ENCODE measurements at places on chromosomes 16 and 17.
A peak's percentile ranks its signal among the peaks of the same experiment; 100 is the strongest.

DNA sequence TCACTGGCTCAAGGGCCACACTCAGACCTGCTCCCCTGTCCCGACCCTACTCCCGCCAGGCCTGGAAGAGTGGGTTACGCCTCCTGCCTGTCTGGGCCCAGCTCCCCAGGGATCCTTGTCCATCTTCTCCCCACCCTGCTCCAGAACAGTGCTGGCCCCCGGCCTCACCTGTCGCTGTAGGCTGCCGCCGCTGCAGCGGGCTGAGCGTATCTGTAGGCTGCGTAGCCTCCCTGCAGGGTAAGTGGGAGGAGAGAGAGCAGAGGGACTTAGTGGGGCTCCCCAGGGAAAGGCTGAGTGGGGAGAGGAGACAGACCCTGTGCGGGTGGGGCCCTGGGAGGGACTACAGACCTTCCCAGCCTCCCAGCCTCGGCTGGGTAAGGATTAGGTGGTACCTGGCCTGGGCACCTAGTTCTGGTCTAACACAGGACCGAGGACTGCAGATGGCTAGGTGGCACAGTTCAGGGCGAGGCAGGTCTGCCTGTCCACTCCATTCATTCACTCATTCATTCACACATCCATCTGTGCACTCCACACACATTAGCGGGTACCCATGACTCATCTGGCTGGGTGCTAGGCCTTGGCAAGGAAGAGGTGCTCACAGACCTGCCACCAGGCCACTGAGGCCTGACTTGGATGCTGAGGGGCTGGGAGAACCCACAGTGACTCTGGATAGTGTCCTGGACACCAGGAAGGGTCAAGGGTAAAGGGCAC, 20.9 kb downstream of the ENGASE start:
- DNase-seq = no peak

DNA sequence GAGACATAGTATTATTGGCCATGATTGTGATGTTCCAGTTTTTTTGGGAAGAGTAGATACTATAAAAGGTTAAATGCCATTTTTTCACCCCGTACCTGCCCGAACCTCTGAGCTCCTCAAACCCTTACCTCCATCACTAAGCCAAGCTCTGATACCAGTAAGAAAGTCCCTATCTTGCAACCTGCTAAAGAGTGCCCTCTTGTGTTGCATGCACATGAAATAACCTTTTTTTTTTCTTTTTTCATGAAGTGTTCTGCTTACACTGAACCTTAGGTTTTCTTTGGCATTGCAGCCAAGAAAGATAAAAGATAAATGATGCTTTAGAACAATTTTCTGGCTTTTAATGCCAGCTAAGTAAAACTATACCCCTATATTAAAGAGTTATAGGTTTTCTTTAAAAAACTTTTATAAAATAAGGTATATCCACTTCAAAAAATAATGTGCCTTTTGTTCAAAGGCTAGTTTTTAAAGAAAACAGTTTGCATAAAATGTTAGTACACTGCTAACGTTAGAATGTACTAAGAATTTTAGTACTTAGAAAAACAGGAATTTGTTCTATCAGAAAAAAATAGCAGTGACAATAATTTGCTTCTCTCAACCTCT, 295.3 kb upstream of the PMFBP1 start:
- DNase-seq = peak; percentile 11

GRCh38 chr17:17737961-17738894, 57.0 kb downstream of the RAI1 start:
- DNase-seq = no peak

- DNase-seq = peak; percentile 85
Measured at GRCh38 chr17:78168903-78169793, 767 bp downstream of the SYNGR2 start.

DNA sequence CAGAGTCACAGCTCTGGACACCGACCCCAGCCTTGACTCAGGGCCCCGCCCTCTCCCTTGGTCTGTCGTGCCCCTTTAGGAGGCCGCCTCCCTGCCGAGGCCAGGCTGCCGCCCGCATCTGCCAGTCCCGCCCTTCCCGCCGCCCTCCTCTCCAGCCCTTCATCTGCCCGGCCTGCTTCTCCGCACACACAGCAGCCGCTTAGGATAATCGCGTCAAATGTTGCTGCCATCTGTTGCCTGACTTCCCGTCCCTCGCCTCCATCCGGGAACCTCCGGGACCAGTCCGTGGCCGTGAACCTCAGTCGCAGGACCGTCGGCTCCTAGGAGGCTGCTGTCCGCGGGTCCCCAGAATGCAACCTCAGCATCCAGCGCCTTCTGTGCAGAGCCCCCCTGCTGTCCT, 11.9 kb downstream of the GSE1 start:
- no peak for DNase-seq

DNA sequence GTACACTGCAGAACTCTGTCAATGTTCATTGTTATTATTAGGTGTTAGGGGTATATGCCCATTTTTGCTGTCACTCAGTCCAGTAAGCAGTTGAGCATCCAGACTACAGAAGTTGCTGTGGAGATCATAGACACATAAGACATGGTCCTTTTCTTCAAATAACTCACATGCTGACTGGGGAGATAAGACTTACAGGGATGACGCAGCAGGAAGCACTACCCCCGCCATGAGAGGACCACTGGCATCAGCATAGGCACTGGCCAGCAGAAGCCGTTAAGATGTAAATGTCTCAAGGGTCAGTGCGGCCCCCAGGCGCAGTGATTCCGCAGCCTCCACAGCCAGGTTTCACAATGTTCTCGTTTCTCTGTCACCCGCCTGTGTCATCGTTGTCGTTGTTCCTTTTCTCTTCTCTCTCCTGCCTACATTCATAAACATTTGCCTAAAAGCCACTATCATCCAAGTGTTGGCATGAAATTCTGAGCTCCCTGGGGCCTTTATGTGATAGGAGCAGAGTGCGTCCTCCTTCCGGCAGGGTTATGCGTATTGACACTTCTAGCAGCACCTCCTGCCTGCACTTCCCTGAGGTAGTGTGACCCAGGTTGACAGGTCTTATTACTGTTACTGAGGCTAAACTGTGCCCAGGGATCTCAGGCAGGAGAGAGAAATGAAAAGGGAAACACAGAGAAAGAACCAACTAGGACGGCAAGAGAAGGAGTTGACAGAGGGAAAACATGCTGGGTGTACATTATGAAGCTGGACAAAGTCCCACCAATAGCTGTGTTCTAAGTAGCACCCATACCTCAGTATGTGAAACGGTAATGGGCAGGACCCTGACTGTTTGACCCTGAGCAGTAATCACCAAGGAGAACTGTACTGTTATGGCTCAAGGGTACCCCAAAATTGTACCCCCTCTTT, 17.9 kb downstream of the TANGO6 start:
- no peak for DNase-seq

GRCh38 chr16:88891083-88891482, 24.6 kb upstream of the PABPN1L start:
- DNase-seq = no peak

GRCh38 chr17:70675070-70675590, 505.8 kb downstream of the KCNJ2 start:
- no peak for DNase-seq

- no peak for DNase-seq
Measured at GRCh38 chr17:80353718-80354275, 61.2 kb upstream of the ENDOV start.

DNA sequence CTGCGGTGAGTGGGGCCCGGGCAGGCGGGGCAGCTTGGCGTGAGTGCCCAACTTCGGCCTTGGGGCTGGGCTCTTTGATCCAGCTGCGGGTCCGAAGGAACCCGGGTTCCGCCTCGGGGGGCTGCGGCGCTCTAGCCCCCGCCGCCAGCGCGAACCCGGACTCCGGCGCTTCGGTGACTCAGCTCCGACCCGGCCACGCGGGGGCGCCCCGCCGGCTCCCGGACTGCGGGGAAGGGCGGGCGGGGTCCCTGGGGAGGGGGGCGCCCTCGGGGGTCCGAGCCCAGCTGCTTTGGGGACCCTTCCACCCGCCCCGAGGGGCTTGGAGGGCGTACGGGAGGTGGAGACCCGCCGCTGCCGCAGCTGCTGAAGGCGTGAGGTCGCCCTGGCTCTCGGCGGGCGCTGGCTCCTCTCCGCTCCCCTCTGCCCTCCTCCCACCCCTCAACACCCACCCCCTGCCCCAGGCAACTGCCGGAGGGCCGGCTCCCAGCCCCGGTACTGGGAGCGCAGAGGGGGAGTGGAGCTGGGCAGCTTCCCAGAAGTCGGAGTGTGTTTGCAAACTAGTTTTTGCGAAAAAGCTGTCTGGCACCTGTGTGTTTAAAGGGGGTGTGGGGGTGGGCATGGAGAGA, 516 bp downstream of the CPNE2 start:
- no peak for DNase-seq

- no peak for DNase-seq
Measured at GRCh38 chr16:11892761-11893160, 23.0 kb downstream of the GSPT1 start.

DNA sequence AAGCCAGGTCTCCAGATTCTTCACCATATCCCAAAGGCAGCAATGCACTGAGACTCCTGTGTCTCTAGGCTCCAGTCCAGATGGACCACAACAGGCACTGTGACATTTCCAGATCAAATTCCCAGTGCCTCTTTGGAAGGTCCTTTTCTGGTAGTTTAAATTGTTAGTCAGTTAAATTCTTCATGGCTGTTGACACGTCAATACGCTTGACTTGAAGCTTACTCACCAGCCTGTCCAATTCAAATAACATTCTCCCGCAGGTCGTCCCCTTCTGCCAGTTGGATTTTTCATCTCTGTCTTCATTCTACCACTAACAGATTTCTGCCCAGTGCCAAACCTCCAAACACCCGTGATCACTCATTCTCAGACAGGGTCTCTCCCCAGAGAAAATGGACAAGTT, 86.7 kb downstream of the SHISA9 start:
- DNase-seq = no peak

GRCh38 chr16:81767987-81768592, 11.0 kb upstream of the PLCG2 start:
- no peak for DNase-seq

- no peak for DNase-seq
Measured at GRCh38 chr16:53891409-53892139, 187.6 kb downstream of the FTO start.

DNA sequence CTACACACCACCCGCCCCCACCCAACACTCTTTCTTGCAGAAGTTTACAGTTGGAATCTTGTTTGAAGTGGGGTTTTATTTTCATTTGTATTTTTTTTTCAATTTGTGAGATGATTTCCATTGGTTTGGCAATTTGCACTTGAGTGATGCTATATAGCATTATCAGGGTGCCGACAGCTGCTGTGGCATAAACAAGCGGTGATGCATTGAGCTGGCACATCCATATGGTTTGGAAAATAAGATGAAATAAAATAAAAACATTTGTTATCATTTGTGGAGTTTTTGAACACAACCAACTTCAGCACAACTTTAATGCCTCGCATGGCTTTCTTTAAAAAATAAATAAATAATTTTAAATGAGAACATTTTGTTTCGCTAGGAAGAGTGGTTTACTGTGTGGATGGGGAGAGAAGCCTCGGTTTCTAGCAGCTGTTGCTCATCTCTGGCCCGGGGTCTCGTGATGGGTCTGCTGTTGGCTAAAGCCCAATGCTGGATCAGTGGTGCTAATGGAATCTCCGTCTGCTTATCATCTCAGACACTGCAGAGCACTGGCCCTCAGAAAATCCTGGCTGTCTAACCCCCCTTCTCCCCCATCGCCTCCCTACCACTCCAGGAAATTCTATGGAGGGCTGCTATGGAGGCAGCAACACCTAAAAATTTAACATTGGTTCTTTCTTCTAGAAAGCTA, 192.3 kb upstream of the MAF start:
- no peak for DNase-seq

- no peak for DNase-seq
Measured at GRCh38 chr17:28345419-28346198, 10.0 kb downstream of the TNFAIP1 start.

DNA sequence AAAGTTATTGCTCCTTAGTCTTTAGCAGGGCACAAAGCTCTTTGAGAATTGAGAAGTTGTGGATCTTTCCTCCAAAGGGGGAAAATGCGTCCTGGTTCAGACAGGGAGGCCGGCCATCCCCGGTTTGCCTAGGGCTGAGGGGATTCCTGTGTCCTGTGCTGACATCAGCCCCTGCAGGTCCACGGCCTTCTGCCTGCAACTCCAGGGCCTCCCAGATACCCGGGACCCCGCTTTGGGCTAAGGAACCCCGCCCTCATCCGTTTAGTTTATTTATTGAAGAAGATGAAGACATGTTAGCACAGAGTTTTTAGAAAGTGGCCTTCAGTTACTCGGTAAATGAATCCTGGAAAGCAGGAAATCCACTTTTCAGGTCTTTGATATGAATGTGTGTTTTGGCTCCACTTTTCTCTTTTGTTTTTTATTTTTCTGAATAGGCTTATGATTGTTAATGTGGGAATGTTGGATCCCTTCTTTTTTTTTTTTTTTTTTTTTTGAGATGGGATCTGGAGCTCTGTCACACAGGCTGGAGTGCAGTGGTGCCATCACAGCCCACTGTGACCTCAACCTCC, 65.6 kb downstream of the CRISPLD2 start:
- no peak for DNase-seq

GRCh38 chr17:19656851-19657581, 8.5 kb downstream of the ALDH3A2 start:
- DNase-seq = no peak

DNA sequence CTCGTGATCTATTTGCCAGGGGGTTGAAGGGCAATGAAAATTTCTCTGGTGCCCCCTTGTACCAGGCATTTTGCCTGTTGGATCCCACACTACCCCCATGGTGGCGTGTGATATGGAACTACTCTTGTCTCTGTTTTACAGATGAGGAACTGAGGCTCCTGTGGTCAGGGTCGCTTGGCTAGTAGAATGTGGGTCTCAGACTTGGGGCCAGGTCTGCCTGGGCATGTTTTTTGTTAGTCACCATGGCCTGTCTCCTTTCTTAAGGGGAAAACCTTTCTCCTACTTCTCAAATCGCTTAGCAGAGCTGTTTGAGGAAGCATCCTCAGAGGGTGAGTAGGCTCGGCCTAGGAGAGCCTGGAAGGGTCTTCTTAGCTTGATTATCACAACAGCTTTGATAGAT, 51.2 kb downstream of the CLEC16A start:
- DNase-seq = no peak

- DNase-seq = no peak
Measured at GRCh38 chr17:39364236-39365025, 37.0 kb downstream of the FBXL20 start.

- no peak for DNase-seq
Measured at GRCh38 chr16:77596261-77596660, 126.1 kb upstream of the NUDT7 start.

- no peak for DNase-seq
Measured at GRCh38 chr17:27633312-27634025, 2.5 kb downstream of the LGALS9 start.

- peak; percentile 82 for DNase-seq
Measured at GRCh38 chr17:43907425-43907981, at the start of gene MPP2. TSS of gene MPP2 (minus strand) at chr17:43907536. CDS start at chr17:43904460, 3,076 bp downstream.
